ENCODE measurements at places on chromosomes 3 and 15.

DNA sequence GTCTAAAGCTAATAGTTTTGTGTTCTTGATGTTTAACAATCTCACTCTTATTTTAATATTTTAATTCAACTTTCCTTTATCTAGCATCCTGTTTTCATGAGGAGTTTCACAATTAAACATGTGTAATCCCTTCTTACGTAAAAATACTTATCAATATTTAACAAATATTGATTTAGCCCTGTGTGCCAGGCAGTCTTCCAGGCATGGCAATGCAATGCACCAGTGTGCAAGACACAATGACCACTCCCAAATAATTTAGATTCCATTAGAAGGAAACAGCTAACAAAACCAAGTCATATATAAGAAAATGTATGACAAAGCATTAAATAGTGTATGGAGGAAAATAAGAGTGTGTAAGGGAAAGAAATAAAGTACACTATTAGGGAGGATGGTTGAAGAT lies 627.1 kb upstream of the ARPP21 start:
- DNase-seq = no peak

DNA sequence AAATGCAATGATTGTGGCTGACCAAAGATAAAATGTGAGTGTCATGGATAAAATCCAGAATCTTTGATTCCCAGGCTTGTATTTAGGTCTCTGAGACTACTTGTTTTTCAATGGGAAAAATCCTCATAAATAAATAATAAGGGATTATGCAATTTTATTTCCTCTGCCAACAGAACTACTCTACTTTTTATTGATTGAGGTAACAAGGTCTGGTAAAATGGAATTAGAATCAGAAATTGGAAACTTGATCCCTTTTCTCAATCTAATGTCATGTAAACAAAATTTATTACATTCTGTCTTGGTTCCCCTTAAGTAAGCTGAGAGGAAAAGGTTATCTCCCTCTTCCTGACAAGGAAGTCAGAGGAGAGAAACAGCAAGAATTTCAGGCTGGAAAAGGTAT lies 48.3 kb upstream of the CCDC50 start:
- DNase-seq = no peak

- DNase-seq = peak; percentile 76
Measured at GRCh38 chr3:99789011-99789721, 28.5 kb upstream of the CMSS1 start.

DNA sequence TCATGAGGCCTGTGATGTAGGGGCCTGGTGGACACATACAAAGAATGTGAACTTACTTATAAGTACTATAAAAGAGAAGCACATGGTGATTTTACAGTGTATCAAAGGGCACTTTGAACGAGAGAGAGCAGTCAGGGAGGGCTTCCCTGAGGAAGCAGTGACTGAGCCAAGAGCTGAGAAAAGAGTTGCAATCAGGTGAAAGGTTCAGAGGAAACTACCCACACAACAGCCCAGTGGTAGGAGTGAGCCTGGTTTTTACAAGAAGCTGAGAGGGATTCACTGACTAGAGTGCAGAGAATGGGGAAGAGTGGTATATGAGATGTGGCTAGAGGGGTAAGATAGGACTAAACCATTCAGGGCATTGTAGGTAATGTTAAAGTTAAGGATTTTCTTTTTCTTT lies 57.1 kb downstream of the CALML4 start:
- no peak for DNase-seq

DNA sequence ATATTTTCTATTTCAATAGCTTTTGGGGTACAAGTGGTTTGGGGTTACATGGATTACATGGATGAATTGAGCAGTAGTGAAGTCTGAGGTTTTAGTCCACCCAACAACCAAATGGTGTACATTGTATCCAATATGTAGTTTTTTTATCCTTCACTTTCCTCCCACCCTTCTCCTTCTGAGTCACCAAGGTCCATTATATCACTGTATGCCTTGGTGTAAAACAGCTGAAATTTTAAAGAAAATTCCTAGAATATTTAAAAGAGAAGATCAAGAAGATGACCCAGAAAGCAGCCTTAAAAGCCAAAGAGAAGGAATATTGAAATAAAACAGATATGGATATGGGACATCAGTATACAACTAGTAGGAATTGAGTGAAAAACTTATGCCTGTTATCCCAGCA lies 204.2 kb upstream of the COL8A1 start:
- DNase-seq = no peak

DNA sequence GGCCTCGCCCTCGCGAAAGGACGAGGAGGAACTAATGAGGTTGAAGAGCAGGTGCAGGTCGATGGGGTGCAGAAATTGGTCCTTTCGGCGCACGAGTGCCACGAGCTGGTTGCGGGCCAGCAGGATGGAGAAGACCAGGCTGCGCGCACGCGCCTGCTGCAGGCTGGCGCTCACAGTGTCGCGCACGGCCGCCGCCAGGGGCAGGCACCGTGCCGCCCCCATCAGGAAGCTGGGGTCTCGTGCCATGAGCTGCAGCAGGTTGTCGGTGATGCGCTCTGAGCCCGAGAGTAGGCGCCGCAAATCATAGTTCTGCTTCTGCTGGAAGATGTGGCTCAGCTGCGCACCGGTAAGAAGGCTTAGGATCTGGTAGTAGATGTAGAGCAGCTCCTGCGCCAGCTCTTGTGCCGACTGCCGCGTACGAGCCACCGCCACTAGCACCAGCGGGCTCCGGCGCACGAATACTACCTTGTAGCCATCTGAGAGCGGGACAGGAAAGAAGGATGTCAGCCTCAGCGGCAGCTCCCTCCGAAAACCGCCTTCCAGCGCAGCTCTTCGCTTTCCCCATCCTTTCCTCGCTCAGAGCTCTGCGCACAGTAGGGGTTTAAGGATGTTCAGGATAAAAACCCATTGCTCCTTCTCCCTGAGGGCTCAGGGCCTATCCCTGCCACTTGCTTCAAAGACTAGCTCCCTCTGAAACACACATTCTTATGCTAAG lies 6.9 kb upstream of the MST1R start:
- DNase-seq = no peak

- DNase-seq = no peak
Measured at GRCh38 chr15:87863152-87863551, 393.4 kb downstream of the NTRK3 start.

- DNase-seq = peak; percentile 50
Measured at GRCh38 chr3:196341137-196341536, 2.9 kb upstream of the TM4SF19 start.

DNA sequence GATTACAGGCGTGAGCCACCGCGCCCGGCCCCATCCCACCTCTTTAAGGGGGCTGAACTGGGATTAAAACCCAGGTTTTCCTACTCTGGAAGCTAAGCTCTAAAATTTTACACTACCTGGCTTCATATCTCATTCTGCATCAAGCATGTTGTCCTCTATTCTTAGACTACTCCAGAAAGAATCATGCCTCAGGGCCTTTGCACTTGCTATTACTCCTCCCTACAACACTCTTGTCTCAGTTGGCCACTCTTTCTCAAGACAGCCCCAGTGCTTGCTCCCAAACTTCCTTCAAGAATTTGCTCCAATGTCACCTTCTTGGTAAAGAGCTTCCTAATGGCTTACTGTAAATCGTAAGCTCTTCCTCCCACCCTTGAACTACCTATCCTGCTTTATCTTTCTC lies 521.7 kb downstream of the MAGI1 start:
- no peak for DNase-seq

DNA sequence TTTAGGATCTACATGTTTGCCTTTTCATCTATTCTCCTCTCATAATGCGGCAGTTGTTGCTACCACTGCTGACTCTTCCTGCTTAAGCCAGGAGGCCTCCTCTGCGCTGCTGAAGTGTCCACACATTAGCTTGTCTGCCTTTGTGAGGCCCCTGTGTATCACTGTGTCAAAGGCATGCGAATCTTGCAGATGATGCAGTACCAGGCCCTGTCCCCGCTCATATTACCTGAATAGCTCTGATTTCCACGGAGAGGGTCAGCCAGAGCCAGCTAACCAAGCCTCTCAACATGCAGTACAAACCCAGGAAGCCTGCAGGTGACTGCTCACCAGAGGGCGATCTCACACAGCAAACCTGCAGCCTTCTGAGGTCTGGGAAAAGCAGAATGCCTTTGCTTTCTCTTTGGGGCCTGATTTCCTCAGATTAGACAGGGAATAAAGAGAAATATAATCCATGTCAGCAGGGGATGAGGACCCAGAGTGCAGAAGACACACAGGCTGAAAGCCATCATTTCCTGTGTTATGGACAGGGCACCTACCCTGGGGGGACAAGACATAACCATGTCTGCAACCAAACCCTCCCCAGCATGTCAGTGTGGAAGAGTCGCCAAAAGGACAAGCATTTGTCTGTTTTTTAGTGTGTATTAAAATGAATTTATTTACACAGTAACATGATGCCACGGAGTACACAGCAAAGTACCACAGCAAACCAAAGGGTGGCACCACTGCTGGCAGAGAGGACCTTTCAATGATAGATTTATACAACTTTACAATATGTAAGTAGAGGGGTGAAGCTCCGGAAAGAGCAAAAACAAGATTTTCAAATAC lies 36.8 kb upstream of the TSPAN3 start:
- DNase-seq = peak; percentile 53

DNA sequence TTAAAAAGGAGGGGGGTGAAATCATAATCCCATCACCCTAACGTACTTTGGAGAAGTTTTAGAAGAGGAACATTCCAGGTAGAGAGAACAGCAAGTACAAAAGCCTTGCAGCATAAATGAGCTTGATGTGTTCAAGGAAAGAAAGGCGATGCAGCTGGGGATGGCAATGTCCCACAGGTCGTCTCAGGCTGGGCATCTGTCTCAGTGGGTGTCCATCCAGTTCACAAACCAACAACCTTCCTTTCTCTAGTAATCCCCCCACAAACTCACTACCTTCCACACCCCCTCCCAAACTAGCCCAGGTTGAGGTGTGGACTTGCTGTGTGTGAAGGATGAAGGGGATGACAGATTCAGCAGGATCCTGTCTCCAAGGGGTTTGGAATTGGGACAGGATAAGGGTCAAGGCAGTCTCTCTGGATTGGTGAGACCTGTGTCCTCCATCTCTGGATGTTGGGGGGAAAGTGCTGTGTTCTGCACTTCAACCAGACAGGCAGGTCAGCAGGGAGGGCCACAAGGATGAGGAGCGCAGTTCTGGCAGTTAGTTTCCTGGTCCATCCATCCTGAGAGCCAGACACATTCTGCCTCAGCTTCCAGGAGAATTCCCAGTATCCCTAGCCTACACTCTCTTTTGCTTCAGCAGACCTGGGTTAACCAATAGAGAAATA lies 1.7 kb upstream of the ESYT3 start:
- DNase-seq = no peak

DNA sequence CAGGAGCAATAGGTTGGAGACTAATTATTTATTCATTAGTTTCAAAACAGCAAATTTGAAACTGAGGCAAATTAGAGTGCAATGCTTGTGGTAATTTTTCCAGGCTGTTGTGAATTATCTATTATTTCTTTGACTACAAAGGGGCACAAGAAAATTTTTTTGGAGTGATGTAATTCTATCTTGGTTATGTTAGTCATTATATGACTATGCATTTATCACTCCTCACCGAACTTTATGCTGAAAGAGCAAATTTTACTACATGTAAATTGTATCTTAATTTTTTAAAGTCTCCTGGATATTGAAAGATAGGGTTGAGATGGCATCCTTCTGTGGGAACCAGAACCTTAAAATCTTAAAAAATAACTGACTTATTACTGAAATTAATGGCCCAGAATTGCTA lies 320.0 kb upstream of the ROBO1 start:
- no peak for DNase-seq

DNA sequence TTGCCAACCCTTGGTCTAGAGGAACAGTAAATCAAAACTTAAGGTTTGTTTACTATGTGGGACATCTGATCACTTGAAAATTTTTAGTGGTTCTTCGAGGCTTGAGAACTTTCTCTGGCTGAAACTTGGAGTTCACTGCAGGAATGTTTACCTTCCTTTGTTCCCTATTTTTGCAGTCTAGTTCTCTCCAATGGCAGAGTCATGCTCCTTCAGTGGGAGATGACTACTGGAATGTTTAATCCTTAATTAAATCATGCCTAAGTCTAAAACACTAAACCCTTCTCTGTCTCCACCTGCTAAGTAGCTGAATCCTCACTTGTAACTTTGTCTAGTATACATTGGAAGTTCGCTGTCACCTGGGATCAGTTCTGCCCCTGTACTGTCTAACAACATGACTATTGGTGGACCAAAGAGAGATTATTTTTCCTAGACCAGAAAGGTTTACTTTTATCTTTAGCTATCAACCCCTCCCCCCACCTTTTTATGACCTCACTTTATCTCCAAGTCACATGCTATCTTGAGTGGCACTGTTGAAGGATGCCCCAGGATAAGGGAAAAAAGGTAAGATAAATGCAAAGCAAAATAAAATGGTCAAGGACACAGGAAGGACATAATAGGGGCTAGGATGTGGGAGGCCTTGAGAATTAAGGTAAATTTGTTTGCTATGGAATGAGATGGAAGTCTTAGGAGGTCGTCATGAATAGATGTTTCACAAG lies 1.2 kb upstream of the ZNF609 start:
- DNase-seq = no peak

DNA sequence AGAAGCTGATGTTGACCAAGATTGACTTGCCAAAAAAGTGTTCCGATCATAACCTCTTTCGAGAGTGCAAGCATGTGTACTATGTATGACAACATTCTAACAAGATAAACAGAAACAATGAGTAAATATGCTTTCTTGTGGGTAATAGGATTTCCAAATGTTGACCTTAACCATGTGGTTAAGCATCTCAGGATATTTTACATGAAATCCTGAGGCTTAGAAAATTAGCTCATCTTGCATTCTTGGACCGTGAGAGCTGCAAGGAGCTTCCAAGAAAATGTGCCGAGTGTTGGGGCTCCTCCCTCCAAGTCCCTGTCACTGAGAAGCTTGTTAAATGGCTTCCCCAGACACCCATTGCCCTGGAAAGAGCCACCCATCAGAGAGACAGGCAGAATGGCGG lies 50.1 kb downstream of the C3orf20 start:
- DNase-seq = peak; percentile 94

GRCh38 chr3:102094506-102094905 lies 245.2 kb downstream of the NFKBIZ start:
- DNase-seq = no peak

DNA sequence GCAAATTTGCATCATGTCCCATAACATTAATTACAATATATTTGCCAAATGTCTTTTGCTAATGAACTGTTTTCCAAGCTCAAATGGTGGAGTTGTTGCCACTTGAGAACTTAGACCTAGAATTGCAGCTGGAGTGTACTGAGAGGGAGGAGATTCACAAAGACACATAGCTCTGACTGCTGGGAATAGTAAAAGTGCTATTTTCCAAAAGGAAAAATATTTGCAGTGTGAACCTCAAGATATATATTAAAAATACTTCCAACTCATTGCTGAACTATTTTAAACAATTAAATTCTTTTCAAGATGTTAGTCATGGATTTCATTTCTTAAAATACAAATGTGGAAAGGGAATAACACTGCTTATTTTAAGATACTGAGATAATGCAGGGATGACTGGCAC lies 666.8 kb upstream of the ARPP21 start:
- DNase-seq = no peak

DNA sequence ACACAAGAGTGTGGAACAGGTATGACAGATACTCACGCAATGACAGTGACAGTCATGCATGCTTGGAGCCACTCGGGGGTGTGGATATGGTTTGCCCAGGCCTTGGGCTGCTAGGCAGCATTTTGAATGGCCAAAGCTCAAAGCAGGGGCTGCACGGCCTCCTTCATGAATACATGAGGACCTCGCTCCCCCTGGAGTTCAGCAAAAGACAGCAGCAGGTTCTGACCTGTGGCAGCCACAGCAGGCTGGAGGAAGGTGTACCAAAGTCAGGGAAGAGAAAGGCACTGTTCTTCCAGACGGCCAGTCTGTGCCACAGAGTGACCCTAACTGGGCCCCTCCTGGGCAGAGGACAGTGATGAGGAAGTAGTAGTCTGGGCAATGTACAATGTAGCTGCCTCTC lies 88.2 kb upstream of the C2CD4B start:
- no peak for DNase-seq

- peak; percentile 21 for DNase-seq
Measured at GRCh38 chr15:72116731-72117485, 1.0 kb downstream of the MYO9A start.

Measured in AG10803 (cell line).